Pancreas (tissue), 10 donors: ENCODE measurements at places on chromosomes 11 and 22. TPM values are rescaled to one million over a fixed set of nuclear protein-coding genes. Genes with fewer than 3 reads are reported as not detected.

PRDX5 gene
- 59.0 TPM for total RNA-seq

NELL1 gene
- total RNA-seq, result not detected

YPEL1 gene
- total RNA-seq, result 7.1 TPM

- H3K36me3 ChIP-seq, result no peaks in the 10 kb centered on the region
- no peak overlapping the region for H3K4me3 ChIP-seq
- no peaks in the 10 kb centered on the region for H3K4me1 ChIP-seq
- no peak overlapping the region for H3K27ac ChIP-seq
Observed at GRCh38 chr11:36044636-36045035, 100.8 kb downstream of the LDLRAD3 start.

DNA sequence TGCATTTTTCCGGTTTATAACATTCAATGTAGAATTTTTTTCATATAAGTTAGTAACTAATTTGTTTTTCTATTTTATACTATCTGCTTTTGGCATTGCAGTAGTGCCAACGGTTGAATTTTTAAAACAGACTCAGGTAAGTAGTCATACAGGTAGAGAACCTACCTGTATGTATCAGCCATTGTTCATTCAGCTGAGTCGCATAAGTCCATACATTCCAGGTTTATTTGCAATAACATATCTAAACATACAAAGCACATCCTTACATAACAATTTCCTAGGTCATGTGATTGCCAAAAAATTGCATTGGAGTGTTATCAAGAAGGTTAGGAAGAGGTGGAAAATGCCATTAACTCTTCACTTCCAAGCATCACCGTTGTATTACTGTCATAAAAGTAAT is 1059.3 kb upstream of the CNTN5 start:
- DNase-seq, result no peak
- H3K27me3 ChIP-seq, result no peaks in the 10 kb centered on the region
- H3K4me1 ChIP-seq, result no peaks in the 10 kb centered on the region
- H3K36me3 ChIP-seq, result no peaks in the 10 kb centered on the region
- no peak overlapping the region for H3K4me3 ChIP-seq

- H3K4me3 ChIP-seq, result peak overlapping the region; percentile 28
- peaks cover 89% of the 10 kb centered on the region for H3K27me3 ChIP-seq
- peaks cover 2% of the 10 kb centered on the region for H3K4me1 ChIP-seq
Observed at GRCh38 chr11:31806186-31806927, 4.8 kb downstream of the PAX6 start.

GRCh38 chr11:45918331-45918941 is 759 bp upstream of the PEX16 start:
- H3K27ac ChIP-seq, result peak overlapping the region; percentile 93
- DNase-seq, result peak; percentile 82
- peaks cover 21% of the 10 kb centered on the region for H3K4me1 ChIP-seq

DNA sequence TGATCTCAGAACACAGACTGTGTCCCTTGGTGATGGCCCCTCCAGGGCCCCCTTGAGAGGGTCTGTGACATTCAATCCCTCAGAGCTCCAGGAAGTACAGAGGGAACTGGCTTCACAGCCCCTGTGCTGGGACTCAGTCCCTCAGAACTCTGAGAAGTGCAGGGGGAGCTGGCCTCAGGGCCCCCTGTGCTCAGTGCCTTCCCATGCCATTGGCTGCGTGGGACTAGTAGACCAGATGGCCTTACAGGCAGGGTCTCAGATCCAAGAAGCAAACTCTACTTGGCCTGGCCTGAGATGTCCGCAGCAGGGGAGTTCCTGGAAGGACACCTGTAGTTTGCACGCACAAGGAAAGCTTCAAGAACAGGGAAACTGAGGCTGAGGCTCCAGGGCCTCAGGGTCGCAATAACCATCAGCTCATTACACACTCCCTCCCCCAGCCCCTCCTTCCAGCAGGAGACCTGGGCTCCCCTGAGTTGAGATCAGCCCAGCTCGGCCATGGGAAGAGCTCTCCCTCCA is 138.4 kb downstream of the BRD1 start:
- H3K4me3 ChIP-seq, result no peak overlapping the region
- H3K27ac ChIP-seq, result no peak overlapping the region
- no peak for DNase-seq
- no peaks in the 10 kb centered on the region for H3K4me1 ChIP-seq
- no peaks in the 10 kb centered on the region for H3K27me3 ChIP-seq

DNA sequence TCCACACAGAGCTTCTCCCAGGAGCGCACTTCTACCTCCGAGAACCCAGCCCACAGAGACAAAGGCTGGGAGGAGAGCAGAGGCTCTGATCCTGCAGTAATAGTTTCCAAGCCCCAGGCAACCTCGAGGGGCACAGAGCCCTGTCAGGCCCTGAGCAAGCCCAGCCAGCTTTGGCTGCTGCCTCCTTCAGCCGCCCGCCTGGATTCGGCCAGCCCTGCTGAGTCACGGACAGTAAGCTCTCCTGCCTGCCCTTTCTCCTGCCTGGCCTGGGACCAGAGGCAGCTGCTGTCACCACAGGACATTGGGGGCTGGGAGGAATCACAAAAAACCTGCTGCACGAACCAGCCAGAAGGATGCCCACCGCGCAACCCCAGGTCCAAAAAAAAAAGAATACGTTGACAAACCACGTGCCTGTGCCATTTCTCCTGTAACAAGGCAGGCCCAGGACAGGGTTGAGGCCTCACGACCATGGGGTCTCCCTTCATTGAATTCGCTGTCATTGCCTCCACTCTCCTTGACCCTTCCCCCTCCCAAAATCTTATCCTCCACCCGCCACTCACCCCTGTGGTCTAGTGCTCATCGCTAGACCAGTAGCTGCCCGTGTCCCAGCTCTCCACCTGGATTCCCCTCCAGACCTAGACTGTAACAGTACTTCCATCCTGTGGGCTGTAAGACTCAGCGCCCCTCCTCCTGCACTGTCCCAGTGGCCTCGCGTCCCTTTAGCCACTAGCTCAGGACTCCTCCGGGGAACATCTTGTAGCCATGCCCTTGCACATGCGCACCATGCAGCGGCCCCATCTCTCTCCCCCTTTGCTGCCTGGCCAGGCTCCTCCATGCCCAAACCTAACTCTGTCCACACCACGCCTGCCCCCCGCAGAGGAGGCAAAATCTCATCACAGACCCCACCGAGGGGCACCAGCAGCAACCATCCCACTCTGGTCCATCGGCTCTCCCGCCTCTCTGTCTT is 7.4 kb upstream of the SLC22A12 start:
- no peak overlapping the region for H3K4me3 ChIP-seq
- no peaks in the 10 kb centered on the region for H3K36me3 ChIP-seq
- no peaks in the 10 kb centered on the region for H3K4me1 ChIP-seq

DNA sequence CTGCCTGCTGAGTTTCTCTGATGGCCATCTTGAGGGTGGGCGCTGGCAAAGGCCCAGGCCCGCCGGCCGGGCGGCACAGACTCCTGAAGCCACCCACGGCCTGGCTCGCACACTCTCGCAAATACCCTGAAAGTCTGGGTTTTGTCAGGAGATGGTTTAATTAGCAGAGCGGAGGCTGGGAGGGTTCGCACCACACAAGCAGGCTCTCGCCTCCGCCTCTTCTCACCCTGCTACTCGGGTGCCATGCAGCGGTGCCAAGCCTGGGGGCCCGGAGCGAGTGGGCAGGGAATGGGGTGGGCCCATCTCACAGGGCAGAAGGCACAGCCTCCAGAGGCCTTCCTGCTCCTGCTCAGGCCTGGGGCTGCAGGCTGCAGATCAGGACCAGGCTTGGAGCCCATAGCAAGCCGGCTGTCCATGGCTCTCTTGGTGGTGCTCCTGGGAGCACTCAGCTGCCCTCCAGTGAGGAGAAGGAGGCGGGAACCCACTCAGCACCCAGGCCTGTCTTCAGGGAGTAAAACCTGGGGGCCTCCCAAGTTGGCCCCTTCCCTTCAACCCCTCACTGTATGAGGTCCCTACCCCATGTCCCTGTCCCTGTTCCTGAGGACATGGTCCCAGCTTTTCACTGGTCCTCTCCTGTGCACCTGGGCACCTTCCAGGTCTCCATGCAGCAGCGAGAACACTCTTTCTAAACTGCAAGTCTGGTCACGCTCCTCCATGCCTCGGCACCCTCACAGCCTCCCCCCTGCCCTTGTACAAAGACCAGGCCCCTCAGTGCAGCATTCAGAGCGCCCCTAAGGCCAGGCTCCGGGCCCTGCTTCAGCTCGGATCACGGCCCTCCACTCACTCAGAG is 62.0 kb downstream of the FLRT1 start:
- no peak for DNase-seq
- no peak overlapping the region for H3K27ac ChIP-seq
- no peak overlapping the region for H3K4me3 ChIP-seq
- peaks cover 3% of the 10 kb centered on the region for H3K4me1 ChIP-seq
- H3K36me3 ChIP-seq, result no peaks in the 10 kb centered on the region

DNA sequence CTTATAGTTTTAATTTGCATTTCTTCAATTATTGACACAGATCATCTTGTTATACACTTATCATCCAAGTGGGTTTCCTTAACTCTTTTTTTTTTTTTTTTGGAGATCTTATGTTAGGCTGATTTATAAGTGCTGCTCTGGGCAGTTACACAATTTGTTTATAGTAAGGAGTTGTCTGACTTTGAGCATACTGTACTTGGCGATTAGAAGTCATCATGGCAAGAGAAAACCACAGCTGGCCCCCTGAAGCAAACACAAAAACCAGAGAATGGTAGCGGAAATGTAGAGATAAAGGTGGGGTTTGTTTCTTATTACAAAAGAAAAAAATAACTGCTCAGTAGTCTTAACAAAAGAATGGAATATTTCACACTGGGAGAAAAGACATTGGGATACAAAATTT is 292.6 kb downstream of the SWAP70 start:
- no peak for DNase-seq
- H3K4me1 ChIP-seq, result no peaks in the 10 kb centered on the region
- no peak overlapping the region for H3K4me3 ChIP-seq
- no peaks in the 10 kb centered on the region for H3K36me3 ChIP-seq
- no peak overlapping the region for H3K27ac ChIP-seq

DNA sequence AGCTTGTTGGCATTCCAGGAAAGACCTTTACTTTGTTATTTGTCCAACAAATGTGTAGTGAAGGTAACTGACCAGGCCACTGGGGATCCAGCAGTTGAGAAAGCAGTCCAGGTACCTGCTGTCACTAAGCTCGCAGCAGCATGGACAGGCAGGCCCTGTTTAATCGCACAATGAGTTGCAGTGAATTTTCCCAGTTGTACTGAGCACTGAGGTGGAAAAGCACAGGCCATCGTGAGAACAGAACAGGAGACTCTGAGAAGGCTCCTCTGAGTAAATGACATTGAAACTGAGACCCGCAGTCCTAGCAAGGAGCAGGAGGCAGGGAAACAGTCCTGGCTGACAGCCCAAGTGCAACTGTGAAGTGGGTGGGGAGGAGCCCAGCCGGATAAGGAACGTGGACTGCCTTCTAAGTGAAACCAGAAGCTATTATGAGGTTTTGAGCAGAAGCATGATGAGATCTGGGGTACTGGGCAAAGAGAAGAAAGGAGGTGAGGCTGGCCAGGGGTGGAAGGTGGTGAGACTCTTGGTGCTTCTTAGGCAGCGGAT is 39.8 kb upstream of the CDON start:
- H3K4me1 ChIP-seq, result peaks cover 19% of the 10 kb centered on the region
- peak; percentile 43 for DNase-seq
- H3K27ac ChIP-seq, result peak overlapping the region; percentile 66
- no peak overlapping the region for H3K4me3 ChIP-seq

DNA sequence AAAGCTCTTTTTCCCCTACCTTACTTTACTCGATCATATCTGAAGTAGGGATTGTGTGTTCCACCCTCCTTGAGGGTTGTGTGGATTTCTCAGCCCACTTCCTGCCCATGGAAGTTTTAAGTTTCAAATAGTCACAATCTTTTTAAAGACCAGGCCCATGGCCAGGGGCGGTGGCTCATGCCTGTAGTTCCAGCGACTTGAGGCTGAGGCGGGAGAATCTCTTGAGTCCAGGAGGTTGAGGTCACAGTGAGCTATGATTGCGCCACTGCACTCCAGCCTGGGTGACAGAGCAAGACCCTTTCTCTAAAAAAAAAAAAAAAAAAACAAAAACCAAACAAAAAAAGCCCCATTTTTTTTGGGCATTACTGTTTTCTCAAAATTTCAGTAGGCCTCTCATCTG is 36.3 kb upstream of the LRRC10B start:
- H3K4me1 ChIP-seq, result no peaks in the 10 kb centered on the region
- DNase-seq, result no peak
- no peak overlapping the region for H3K4me3 ChIP-seq
- no peaks in the 10 kb centered on the region for H3K27me3 ChIP-seq

DNA sequence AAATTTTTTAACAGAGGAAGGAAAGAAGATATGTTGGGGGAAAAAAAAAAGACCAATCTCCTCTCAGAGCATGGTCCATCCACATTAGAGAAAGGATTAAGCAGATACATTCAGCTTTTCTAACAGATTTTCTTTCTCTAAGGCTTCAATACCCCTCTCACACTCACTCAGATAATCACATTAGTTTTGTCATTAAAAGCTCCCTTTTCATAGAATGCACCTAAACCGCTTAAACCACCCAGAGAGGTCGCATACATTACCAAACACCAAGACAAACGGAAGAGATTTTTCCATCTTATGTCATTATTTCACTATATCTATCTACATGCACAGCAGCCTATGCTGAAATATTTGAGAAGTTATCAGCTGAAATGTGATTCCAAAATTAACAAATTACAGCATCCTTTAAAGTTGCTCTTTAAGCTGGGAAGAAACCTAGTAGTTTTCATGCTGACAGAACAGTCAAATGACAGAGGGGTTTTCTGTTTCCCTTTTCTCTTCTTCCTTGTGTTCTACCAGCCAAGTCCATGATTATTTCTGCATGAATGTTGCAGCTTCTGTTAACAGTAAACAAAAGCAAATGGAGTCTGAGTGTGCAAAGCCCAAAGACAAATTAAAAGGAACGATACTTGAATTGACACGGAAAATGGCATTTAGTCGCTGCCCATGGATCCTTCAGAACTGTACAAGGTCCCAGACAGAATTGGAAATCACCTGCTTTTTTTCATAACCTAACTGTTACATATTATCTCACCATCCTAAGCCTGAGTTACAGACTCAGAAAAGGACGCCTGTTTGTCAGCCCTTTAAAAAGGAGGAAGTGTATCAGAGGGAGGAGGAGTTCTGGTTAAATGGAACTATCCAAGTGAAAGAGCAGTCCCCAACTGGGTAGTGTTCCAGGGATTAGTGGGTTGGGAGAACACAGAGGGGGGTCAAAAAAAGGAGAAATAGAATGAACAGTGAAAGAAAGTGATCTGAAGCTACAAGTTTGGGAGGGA is 54.6 kb downstream of the PRCP start:
- DNase-seq, result no peak
- H3K27ac ChIP-seq, result no peak overlapping the region
- H3K4me1 ChIP-seq, result no peaks in the 10 kb centered on the region

DNA sequence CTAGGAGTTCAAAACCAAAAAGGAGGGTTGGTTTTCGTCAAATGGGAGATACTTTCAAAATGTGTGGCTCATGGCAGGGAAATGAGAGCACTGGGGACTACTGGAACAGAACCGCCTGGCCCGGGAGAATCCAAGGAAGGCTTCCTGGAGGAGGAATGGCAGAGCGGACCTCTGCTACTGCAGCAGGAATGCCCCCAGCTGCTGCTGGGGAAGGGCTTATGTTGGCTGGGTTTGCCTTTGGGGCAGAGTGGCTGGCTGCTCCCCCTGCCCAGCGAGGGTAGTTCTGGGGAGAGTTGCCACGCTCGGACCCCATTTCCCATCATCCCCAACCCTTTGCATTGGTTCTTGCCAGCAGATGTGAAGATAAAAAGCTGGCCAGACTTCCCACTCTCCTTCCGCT is 10.6 kb upstream of the APOBEC3A start:
- H3K36me3 ChIP-seq, result no peaks in the 10 kb centered on the region
- peak; percentile 19 for DNase-seq
- H3K27ac ChIP-seq, result no peak overlapping the region
